Lower leg skin (tissue), 4 donors: ENCODE measurements at places on chromosomes 13 and 19. TPM values are rescaled to one million over a fixed set of nuclear protein-coding genes. Genes with fewer than 3 reads are reported as not detected.

DNA sequence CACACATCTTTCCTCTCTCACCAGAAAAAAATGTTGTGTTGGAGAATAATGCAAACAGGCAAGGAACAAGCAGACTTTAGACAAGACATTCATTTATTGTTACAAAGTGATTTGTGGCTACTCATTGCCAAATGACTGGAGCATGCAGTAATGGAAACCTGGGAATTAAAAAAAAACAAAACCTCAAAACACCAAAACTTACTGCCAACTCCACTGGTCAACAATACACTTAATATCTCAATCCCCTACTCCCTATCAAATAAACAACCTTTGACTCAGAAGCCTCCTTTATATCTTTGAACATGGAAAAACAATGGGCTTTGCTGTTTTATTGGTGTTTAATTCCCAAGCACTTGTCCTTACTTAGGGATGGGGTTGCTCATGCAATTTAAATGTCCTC, 112.8 kb downstream of the POSTN start:
- DNase-seq, result no peak

DNA sequence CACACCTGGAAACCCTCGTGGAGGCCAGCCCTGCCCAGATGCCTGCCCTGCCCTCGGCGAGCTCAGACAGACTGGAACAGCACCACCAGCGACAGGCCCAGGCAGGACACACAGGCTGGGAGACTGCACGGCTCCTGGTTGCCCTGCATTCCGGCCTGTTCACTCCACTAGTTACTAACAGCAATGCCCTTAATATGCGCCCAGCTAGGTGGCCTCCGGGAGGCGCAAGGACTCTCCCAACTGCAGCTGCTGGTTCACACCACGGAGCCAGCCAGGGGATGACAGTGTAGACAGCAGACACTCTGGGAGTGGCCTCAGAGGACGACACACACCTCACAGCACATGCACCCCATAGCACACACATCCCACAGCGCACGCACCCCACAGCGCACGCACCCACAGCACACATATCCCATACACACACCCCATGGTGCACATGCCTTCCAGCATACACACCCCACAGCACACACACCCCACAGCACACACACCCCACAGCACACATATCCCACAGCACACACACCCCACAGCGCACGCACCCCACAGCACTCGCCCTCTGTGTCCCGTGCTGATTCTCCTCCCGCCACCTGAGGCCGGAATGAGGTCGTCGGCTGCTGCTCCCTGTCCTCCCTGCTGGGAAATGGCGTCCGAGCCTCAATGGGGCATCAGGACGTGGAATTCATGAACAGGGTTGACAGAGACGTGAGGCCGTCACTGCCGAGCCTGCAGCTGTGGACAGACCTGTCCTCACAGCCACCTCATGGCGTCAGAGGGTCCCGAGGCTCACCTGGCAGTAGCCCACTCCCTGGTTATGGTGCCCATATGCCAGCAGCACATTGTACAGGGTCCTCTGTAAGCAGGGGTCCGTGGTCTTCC, 13.6 kb downstream of the GRTP1 start:
- no peak for DNase-seq

DNA sequence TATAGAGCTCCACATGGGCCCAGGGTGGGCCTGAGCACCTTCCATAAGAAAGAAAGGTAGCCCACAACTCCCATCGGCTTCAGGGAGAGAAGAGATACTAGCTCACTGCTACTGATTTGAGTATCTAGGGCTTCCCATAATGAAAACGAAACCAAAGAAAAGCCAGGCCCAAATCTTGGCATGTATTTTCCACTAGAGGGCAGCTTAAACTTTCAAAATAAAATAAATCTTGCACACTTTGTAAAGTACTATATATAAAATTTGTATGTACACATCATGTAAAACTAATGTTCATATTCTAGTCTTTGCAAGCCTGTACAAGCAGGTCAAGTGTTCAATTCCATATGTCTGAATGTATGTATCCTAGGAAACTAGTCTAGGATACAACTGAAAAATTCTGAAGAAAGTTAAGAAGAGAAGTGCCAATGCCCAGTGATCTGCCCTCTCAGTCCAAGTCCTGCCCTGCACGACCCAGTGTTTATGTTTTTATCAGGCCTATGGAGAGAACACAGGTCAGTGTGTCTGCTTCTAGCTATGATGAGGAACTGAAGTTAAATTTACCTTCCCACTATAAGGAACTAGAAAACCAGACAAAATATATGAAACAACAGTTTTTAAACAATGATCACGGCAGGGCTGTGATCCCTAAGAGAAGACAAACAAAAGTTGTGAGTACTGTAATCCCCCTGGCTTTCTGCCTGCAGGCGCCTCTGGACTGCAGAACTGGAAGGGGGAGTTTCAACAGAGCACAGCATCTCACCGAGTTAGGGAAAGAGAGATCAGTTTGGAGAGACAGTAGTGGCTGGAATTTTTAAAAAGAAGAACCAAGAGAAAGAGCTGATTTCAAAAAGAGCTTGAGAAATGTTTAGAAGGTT, 475.7 kb downstream of the UQCRFS1 start:
- no peak for DNase-seq

- no peak for DNase-seq
These were observed 47.6 kb upstream of the MAP3K10 start for GRCh38 chr19:40143612-40144011.

- no peak for DNase-seq
These were observed 52.7 kb upstream of the MCF2L start for GRCh38 chr13:112916296-112916695.

DNA sequence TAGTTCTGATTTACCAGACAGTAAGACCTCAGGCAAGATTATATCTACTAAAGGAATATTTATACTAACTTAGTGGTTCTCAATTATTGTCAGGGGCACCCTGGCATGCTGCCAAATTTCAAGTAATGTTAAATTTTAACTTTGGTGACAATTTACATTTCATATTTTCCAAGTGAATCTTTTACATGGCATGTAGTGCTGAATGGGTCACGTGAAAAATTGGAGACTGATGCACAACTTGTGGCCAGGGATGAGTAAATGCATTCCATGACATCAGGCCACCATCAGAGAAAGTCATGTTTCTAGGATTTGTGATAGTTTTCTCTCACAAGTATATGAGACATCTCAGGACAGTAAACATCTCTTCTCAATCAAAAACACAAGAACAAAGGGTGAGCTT, 202.6 kb upstream of the SOX21 start:
- DNase-seq, result no peak

DNA sequence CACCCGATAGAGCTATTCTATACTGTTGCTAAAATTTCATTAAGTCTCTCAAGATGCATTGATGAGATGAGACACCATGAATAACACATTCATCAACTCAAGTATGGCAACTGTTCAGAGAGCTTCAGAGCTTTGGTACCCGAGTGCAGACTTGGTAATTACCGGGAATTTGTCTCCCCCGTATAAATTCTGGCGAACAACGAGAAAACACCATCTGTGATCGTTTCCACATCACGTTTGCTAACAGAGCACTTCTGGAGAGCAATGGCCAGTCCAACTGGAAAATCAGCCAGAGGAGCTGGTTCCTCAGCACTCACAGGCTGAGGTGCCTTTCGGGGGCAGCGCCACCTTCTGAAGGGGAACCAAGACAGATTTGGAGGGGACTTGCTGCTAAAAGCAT, 40.2 kb downstream of the SUGP2 start:
- no peak for DNase-seq

DNA sequence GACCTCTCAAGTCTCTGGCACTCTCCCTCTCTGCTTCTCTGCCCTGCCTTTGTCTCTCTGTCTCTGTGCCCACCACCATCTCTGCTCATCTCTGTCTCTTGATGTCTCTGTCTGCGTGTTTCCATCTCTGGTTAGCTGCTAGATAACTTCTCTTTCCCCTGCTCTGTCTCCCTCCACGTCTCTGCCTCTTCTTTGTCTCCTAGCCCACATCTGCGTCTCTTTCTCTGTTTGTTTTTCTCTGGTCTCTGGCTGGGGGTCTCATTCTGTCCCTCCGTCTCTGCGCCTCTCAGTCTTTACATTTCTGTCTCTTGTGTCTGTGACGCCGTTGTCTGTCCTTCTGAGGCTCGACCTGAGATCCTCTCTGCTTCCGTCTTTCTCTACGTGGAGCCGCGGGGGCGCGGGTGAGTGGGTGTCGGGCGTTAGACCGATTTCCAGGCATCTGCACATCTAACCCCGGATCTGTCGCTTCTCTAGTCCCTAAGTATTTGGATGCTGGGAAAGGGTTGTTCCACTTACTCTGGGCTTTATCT, 386 bp downstream of the GIPR start:
- no peak for DNase-seq

DNA sequence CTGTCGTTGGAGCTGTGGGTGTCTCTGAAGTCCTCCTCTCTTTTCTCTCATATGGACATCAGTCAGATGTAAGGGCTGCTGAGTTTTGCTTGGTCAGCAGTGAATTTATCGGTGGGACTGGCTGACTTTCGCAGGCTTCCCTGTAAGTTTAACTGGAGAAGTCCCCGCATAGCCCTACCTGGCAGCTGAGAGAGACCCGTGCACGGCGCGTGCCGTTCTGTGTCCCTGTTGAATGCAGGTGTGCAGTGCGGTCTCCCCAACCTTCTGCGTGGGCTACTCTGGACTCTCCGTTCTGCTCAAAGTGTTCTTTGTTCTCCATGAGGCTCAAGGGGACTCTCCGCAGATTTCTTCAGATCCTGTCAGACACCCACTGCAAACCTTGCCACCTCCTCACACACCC, 252.9 kb downstream of the COL4A1 start:
- DNase-seq, result no peak

GRCh38 chr13:25902891-25903341, 148.9 kb downstream of the SHISA2 start:
- DNase-seq, result no peak

- DNase-seq, result no peak
These were observed 99.7 kb upstream of the RXFP2 start for GRCh38 chr13:31639443-31640163.

GRCh38 chr19:12564016-12564664, 12.9 kb upstream of the ZNF564 start:
- DNase-seq, result peak; percentile 89

DNA sequence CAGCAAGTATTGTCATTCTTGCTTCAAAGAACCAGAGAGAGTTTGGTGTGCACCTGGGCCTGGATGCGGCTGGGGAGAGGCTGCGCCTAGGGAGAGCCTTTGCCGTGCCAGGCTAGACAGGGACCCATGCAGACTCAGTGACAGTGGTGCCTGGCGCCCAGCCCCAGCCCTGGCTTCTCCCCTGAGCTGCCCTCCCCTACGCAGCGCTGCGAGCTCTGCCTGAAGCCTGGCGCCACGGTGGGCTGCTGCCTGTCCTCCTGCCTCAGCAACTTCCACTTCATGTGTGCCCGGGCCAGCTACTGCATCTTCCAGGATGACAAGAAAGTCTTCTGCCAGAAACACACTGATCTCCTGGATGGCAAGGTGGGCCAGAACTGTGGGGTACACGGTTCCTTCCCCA, 12.0 kb downstream of the KMT2B start:
- DNase-seq, result no peak

DNA sequence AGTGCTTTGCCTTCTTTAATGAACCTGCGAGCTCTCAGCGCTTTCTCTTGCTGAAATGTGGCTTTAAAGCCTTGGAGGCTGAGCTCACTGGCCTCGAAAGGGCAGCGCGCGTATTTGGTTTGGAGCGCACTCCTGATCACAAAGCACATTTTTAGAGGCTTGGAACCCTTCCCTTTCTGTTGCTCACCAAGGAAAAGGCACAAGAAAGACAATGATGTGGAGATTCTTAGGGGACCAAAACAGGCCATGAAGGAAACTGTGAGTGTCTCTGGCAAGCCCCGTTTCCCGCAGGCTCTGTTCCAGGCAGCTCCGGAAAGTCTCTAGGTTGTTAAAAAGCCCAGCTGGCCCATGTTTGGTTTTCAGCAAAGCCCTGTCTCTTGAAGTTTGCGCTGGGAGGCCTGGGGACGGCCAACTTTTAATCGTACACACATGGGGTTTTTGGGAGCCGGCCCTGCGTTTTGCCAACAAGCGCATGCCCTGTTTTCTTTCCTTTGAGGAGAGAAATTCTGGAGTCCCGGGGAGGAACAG, 9.4 kb upstream of the SPC24 start:
- peak; percentile 96 for DNase-seq

GRCh38 chr19:35229601-35230000, 1.1 kb upstream of the FAM187B start:
- peak; percentile 68 for DNase-seq

DNA sequence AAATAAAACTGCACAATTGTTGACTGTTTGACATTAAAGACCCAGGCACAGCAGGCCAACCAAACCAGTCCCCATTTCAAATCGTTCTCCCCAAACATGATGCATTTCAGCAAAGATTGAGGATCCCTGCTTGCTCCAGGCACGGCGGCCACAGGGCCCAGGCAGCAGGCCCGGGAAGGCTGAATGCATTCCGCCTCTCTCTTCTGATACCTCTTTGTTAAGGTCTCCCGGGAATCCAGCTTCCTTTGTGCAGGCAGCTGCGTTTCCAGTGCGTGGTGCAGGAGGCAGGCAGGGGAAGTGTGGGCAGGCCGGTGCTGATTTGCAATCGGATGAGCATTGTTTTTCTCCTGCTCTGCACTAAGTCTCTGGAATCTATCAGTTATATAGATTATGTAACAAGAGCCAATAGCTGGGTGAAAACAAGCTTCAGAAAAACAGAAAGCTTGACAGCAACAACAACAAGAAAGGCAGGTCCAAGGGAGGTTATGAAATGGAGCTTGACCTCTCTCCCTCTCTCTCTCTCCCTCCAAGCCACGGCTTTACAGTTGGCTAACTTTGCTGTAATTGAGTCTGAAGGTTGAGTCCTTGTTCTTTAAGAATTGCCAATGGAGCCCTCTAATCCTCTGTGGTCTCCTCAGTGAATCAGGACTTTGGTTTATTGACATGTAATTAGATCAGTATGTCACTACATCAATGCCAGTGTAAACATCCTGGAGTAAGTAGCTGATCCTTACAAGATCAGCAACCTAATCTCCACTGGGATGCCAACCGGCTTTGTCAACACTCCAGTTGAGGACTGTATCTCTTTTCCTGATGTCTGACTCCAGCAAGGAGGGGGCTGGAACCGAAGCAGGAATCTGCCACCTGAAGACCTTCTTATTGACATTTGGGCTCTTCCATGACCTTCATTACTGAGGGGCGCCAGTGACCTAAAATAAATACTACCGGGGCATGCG, 338.0 kb downstream of the TEX29 start:
- peak; percentile 76 for DNase-seq

- peak; percentile 63 for DNase-seq
These were observed at the start of gene MYH14 for GRCh38 chr19:50203281-50204080. MYH14 (plus strand) TSS chr19:50203622; CDS start chr19:50210366, 6,744 bp downstream.

- no peak for DNase-seq
These were observed 309.8 kb downstream of the COG6 start for GRCh38 chr13:39965309-39965708.

- DNase-seq, result no peak
These were observed 4.3 kb downstream of the HPN start for GRCh38 chr19:35045667-35046300.

DNA sequence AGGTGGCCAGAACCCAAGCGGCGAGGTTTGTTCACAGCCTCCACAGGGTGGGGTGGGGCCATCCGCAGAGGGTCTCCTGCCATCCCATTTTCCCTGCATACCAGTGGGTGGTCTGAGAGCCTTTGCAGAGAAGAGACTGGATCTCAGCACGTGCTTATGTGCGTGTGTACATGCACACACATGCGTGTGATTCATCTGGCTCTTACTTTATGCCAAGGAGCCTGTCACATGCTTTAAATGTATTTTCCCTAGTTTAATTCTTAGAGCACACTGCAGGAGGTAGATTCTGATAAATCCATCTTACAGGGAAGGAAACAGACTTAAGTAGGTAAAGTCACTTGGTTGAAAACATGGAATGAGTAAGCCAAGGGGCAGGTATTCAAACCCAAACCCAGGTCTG, 47.1 kb downstream of the CAPN12 start:
- DNase-seq, result no peak

The TGFBR3L gene
- 2.1 TPM for total RNA-seq

The POU2F2 gene
- 0.76 TPM for total RNA-seq

The VSTM2B gene
- total RNA-seq, result not detected

The COL5A3 gene
- total RNA-seq, result 31.9 TPM

The POGLUT2 gene
- 3.0 TPM for total RNA-seq
